ENCODE measurements at places on chromosomes 5 and 9. TPM values are rescaled to one million over a fixed set of nuclear protein-coding genes. Genes with fewer than 3 reads are reported as not detected.

GRCh38 chr5:151499501-151500035, 52.2 kb downstream of the SLC36A1 start:
- DNase-seq: no peak

- no peak for DNase-seq
Measured at GRCh38 chr9:106860721-106861639, 2.0 kb upstream of the ZNF462 start.

Gene LCN9
- total RNA-seq: not detected

- no peak for DNase-seq
Measured at GRCh38 chr9:20205821-20206220, 416.5 kb downstream of the MLLT3 start.

GRCh38 chr5:6135977-6136376, 242.4 kb downstream of the MED10 start:
- no peak for DNase-seq

Gene S100Z
- total RNA-seq: 0.75 TPM

DNA sequence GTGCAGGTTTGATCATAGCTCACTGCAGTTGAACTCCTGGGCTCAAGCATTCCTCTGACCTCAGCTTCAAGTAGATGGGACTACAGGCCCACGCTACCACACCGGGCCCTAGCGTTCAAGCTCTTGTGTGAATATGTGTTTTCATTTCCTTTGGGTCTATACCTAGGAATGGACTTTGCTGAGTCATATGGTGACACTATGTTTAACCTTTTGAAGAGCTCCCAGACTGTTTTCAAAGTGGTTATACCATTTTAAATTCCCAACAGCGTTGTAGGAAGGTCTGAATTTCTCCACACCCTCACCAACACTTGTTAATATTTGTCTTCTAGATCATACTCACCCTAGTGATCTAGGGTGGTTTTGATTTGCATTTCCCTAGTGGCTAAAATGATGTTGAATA, 33.5 kb downstream of the FAF2 start:
- no peak for DNase-seq

Gene PCDHGA5
- total RNA-seq: 0.09 TPM

GRCh38 chr9:4167728-4168127, 132.1 kb downstream of the GLIS3 start:
- DNase-seq: no peak

GRCh38 chr9:31535651-31536050, 848.8 kb upstream of the ACO1 start:
- no peak for DNase-seq
